ENCODE measurements at places on chromosomes 11 and 22. TPM values are rescaled to one million over a fixed set of nuclear protein-coding genes. Genes with fewer than 3 reads are reported as not detected.

AIFM3 gene
- total RNA-seq, result not detected

RFPL1 gene
- total RNA-seq, result not detected

GRCh38 chr11:36500315-36500721, 9.8 kb downstream of the TRAF6 start:
- peak; percentile 56 for DNase-seq

PPP2R5B gene
- total RNA-seq, result 25.4 TPM

DNA sequence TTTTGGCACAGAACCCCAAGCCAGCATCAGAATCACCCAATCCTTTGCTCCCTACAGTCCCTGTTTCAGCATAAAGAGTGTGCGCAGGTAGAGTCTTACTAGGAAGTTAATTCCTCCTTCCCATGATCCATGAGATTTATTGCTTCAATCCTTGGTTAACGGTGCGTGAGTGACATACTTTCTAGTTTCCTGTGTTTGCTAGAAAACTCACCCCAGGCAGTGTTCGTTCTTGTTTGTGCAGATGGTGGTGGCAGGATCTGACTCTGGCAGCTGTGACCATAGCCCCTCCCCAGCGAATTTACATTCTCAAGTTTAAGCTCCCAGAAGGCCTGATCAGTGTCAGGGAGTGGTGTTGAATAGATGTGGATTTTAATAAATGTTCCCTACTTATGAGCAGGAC, 106.7 kb upstream of the CCT8L2 start:
- no peak for DNase-seq

GRCh38 chr11:19703211-19703610, 9.4 kb upstream of the NAV2 start:
- DNase-seq, result no peak

- peak; percentile 91 for DNase-seq
Observed at GRCh38 chr11:34263441-34264091, 94.2 kb downstream of the ABTB2 start.

GRCh38 chr11:59102259-59102765, 4.7 kb upstream of the FAM111B start:
- no peak for DNase-seq

RANGAP1 gene
- 75.2 TPM for total RNA-seq

CCDC116 gene
- not detected for total RNA-seq

DNA sequence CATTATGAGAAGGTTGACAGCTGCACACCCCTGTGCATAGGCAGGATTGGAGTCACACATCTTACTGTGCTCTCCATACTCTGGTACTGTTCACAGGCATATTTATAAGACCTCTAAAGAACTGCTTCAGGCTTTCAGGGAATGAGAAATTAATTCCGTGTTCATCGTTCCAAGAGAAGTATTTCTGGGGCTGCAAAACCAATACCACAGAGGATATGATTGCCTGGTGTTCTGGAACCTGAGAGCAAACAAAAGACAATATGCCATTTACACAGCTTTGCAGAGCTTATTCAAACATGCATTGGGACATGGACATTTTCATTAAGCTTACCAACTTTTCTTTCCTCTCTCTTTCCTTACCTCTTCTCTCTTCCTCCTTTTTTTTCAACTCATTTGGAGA, 388.7 kb downstream of the NTM start:
- DNase-seq, result no peak

DNA sequence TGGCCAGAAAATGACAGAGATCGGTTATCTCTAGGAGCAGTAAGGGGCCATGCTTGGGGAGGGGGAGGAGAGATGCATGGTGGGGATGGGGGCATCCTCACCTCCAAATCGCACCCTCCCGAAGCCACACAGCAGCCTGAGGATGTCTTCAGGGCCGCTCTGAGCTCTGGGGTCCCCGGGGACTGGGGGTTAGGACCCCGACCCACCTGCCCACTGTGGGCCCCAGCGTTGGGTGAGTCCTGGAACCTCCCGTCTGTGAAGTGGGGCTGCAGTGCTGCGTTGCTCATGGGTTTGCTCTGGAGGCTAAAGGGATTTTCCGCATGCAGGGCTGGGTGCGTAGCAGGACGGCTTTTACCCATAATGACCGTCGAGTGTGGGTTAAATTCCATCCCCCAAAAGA, 1046.3 kb downstream of the BRD1 start:
- DNase-seq, result no peak

C1QTNF5 gene
- total RNA-seq, result 5.7 TPM

DNA sequence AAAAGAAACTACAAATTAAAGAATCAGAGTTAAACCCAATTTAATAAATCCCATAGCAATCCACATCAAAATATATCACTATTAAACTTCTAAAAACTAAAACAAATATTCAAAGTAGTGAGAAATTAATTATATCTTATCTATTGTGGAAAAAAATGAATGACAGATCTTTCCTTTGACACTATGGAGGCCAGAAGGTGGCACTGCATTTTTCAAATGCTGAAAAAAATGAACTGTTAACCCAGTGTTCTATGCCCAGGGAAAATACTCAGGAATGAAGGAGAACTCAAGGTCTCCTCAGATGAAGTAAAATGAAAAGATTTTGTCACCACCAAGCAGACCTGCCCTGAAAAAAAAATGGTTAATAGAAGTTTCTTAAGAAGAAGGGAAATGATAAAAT, 27.7 kb downstream of the TYR start:
- DNase-seq, result no peak

HEPACAM gene
- 0.40 TPM for total RNA-seq

MUC6 gene
- total RNA-seq, result not detected

- DNase-seq, result peak; percentile 8
Observed at GRCh38 chr11:78350646-78351165, 66.9 kb downstream of the GAB2 start.

PHOX2A gene
- total RNA-seq, result not detected

ARCN1 gene
- 59.3 TPM for total RNA-seq

GRCh38 chr11:110829873-110830272, 117.6 kb upstream of the ARHGAP20 start:
- DNase-seq, result no peak

DNA sequence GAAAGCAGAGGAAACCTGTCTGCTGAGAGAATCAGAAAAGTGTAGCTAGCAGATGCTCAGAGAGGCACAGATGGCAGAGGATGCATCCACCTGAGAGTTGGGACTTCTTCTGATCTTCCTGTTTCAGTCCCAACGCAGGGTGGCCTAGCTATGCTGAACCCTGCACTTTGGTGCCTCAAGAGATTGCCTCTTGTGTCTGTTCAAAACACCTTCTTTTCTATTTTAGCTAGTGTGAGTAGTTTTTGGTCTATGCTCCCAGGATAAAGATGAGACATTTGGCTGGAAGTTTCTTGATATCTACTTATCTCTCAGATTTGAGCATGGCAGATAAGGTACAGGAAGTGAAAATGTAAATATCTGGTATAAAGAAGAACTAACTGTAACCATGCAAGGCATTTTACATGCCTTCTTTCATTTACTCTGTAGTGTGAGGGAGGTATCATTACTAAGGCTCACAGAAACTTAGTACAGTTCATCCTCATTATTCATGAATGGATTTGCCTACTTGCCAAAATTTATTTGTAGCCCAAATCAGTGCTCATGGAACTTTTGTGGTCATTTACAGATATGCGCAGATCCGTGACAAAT, 47.0 kb upstream of the PSMA1 start:
- DNase-seq, result no peak

CDHR5 gene
- total RNA-seq, result not detected

GRCh38 chr11:24514219-24514594, 17.4 kb downstream of the LUZP2 start:
- no peak for DNase-seq
